ENCODE measurements at places on chromosomes 5 and 9. TPM values are rescaled to one million over a fixed set of nuclear protein-coding genes. Genes with fewer than 3 reads are reported as not detected.

ZNF354C gene
- 6.3 TPM for total RNA-seq

RPL35 gene
- 2,426 TPM for total RNA-seq

IRX2 gene
- total RNA-seq, result not detected

OBP2B gene
- total RNA-seq, result not detected

CDC20B gene
- total RNA-seq, result not detected

PALM2AKAP2 gene
- total RNA-seq, result not detected

CKMT2 gene
- not detected for total RNA-seq

TUT7 gene
- 43.8 TPM for total RNA-seq

GBGT1 gene
- total RNA-seq, result 49.5 TPM

DRD1 gene
- total RNA-seq, result not detected

GHR gene
- not detected for total RNA-seq

- H3K4me1 ChIP-seq, result peaks cover 7% of the 10 kb centered on the region
- peaks cover 3% of the 10 kb centered on the region for H3K27me3 ChIP-seq
- no peak overlapping the region for H3K4me3 ChIP-seq
- DNase-seq, result no peak
Measured at GRCh38 chr5:17186256-17186655, 31.2 kb upstream of the BASP1 start.

- H3K36me3 ChIP-seq, result peaks cover 3% of the 10 kb centered on the region
- no peak for DNase-seq
- H3K27ac ChIP-seq, result no peak overlapping the region
- no peak overlapping the region for H3K4me3 ChIP-seq
- H3K27me3 ChIP-seq, result no peaks in the 10 kb centered on the region
- peaks cover 34% of the 10 kb centered on the region for H3K4me1 ChIP-seq
Measured at GRCh38 chr5:65037831-65038815, 269.4 kb downstream of the CWC27 start.

- H3K27me3 ChIP-seq, result no peaks in the 10 kb centered on the region
- no peak for DNase-seq
- H3K4me3 ChIP-seq, result no peak overlapping the region
Measured at GRCh38 chr9:103997856-103998370, 96.2 kb upstream of the SMC2 start.

- no peaks in the 10 kb centered on the region for H3K36me3 ChIP-seq
- H3K27me3 ChIP-seq, result peaks cover under 1% of the 10 kb centered on the region
- H3K27ac ChIP-seq, result no peak overlapping the region
- DNase-seq, result no peak
- no peak overlapping the region for H3K4me3 ChIP-seq
Measured at GRCh38 chr5:77325921-77326541, 115.6 kb downstream of the PDE8B start.

DNA sequence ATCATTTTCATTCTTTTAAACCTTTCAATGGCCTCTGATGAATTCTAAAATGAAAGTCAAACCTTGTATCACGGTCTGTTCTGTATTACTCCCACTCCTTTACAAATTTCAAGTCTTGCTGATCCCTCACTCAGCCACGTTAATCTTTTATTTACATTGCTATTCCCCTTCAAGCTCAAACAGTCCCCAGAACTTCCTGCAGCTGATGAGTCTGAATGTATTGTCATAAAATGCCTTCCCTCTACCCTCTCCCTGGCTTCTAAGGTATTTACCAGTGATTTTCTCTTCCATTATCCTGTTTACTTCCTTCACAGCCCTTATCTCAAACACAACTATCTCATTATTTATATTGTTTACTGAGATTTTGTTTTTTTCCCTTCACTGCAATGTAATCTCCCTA is 562.3 kb upstream of the C9orf72 start:
- no peak overlapping the region for H3K4me3 ChIP-seq
- H3K4me1 ChIP-seq, result no peaks in the 10 kb centered on the region
- DNase-seq, result no peak
- H3K27me3 ChIP-seq, result no peaks in the 10 kb centered on the region
- H3K36me3 ChIP-seq, result no peaks in the 10 kb centered on the region
- no peak overlapping the region for H3K27ac ChIP-seq

DNA sequence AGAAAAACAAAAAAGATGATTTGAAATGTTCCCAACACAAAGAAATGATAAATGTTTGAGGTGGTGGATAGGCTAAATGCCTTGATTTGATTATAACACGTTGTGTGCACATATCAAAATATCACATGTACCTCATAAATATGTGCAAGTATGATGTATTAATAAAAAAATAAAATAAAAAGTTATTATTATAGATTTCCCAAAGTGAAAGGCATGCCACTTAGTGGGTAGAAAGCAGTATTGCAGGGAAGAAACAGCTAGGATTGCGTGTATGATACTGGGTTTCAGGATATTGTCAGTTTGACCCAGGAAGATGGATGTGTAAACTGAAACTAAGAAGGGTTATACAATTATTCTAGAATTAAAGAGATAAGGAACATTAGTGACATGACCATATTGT is 3.6 kb upstream of the TMEM38B start:
- H3K4me1 ChIP-seq, result peaks cover 15% of the 10 kb centered on the region
- H3K4me3 ChIP-seq, result no peak overlapping the region
- H3K27ac ChIP-seq, result no peak overlapping the region
- peaks cover 21% of the 10 kb centered on the region for H3K27me3 ChIP-seq
- no peak for DNase-seq

GRCh38 chr5:163565931-163566608 is 60.7 kb downstream of the MAT2B start:
- peak overlapping the region; percentile 74 for H3K4me3 ChIP-seq
- H3K27ac ChIP-seq, result no peak overlapping the region
- H3K27me3 ChIP-seq, result peaks cover 38% of the 10 kb centered on the region
- H3K4me1 ChIP-seq, result peaks cover 24% of the 10 kb centered on the region
- peak; percentile 18 for DNase-seq

DNA sequence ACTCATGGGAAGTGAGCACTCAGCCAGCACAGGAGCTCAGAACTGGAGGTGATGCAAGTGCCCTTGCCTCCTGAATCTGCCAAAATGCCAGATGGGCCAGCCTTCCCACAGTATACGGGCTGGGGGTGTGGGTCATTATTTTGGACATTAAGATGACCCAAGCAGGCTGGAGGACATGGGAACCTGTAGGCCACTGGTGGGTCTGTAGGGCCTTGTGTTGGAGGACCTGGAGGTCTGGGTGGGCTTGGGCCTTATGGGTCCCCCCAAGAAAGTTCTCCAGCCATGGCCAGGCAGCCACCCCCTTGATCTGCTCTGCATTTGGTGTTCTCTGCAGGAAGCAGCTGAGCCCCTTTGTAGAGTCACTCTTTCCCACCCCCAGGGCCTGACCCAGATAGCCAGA is 71.0 kb upstream of the ANGPTL2 start:
- no peak overlapping the region for H3K4me3 ChIP-seq
- H3K27me3 ChIP-seq, result no peaks in the 10 kb centered on the region
- peaks cover 12% of the 10 kb centered on the region for H3K36me3 ChIP-seq
- no peak overlapping the region for H3K27ac ChIP-seq
- no peak for DNase-seq
- no peaks in the 10 kb centered on the region for H3K4me1 ChIP-seq

GRCh38 chr9:121199921-121200320 is 1.7 kb downstream of the RAB14 start:
- H3K4me1 ChIP-seq, result peaks cover 70% of the 10 kb centered on the region
- no peak for DNase-seq
- H3K27me3 ChIP-seq, result no peaks in the 10 kb centered on the region

DNA sequence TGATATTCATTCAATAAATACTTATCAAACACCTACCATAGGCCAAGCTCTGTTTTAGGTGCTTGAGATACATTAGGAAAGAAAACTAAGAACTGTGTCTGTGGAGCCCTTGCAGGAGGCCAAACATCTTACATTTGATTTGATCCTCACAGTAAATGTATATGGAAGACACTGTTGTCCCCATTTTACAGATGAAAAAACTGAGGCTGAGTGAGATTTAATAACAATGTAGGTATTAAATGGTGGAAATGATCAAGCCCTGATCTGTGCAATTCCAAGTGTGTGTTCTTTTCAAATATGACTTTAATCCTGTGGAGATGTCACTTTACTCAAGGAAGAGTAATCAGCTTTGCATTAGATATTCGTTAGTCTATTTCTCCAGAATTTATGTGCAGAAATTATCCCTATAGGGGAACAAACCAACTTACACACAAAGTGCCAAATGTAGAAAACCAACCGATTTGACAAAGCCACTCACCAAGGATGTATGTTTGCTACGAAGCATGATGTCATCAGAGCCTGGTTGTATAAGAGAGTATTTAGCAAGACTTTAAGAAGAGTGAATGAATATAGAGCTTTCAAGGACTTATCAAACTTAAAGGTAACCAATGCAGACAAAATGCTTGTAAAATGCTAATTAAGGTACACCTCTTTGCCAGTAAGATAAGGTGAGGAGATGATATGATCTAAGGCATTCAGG is 153.9 kb upstream of the NFIB start:
- no peak for DNase-seq
- no peaks in the 10 kb centered on the region for H3K36me3 ChIP-seq
- H3K4me1 ChIP-seq, result no peaks in the 10 kb centered on the region
- H3K27me3 ChIP-seq, result no peaks in the 10 kb centered on the region

GRCh38 chr9:137147793-137148160 is 8.8 kb downstream of the GRIN1 start:
- no peaks in the 10 kb centered on the region for H3K36me3 ChIP-seq
- no peak overlapping the region for H3K27ac ChIP-seq
- peaks cover 17% of the 10 kb centered on the region for H3K27me3 ChIP-seq
- no peak overlapping the region for H3K4me3 ChIP-seq
- H3K4me1 ChIP-seq, result peaks cover 14% of the 10 kb centered on the region

DNA sequence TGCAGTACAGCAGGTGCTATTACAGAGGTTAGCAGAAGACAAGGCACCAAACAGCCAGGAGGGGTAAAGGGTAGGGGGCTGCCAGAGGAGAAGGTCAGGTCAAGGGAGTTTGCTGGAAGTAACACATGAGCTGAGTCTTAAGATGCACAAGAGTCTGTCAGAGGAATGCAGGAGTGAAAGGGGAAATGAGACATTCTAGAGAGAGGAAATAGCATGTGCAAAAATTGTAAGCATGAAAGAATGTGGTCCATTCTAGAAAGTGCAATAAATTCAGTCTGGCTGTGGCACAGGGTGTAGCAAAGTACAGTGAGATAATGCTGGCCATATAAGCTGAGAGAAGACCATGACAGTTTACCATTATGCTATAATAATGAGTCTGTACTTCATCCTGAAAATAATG is 6.6 kb downstream of the GOLGA1 start:
- no peak for DNase-seq
- H3K4me3 ChIP-seq, result peak overlapping the region; percentile 16
- no peaks in the 10 kb centered on the region for H3K27me3 ChIP-seq
- peak overlapping the region; percentile 79 for H3K27ac ChIP-seq

DNA sequence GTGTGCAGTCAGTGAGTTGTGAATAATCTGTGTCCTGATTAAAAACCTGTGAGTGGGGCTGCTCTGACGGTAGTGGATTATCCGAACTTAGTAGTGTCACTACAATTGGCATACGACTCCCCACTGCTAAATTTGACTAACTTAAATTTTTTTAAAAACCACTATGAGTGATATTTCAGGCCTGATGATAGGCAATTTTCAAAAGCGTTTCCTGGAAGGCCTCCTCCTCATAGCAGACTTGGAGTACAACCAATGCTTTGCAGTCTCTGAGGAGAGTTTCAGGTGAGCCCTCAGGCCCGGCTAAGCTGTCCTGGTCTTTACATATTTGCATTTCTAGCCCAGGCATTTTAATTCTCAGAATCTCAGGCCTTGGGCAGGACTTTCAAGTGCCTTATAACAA is 10.8 kb downstream of the BTNL8 start:
- no peaks in the 10 kb centered on the region for H3K36me3 ChIP-seq
- H3K4me1 ChIP-seq, result no peaks in the 10 kb centered on the region
- H3K27ac ChIP-seq, result no peak overlapping the region
- no peak for DNase-seq
- peaks cover 30% of the 10 kb centered on the region for H3K27me3 ChIP-seq

GRCh38 chr5:3124410-3124809 is 372.9 kb upstream of the IRX2 start:
- no peak overlapping the region for H3K4me3 ChIP-seq
- peaks cover 7% of the 10 kb centered on the region for H3K27me3 ChIP-seq
- H3K4me1 ChIP-seq, result no peaks in the 10 kb centered on the region
- no peaks in the 10 kb centered on the region for H3K36me3 ChIP-seq
- no peak for DNase-seq

DNA sequence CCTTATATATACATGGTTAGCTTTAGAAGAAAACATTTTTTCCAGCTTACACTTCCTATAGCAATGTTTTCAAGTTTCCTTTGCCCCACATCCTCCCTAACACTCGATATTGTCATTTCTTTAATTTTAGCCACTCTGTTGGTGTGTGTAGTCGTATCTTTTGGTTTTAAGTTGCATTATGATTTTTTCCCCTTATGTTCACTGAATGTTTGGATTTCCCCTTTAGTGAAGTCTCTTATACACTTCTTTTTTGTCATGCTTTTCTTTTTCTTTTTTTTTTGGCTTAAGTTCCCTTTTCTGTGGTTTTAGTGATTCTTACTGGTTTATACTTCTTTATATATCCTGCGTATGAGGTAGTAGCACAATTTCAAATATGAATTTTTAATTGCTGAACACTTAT is 58.8 kb downstream of the KDM4C start:
- peaks cover 52% of the 10 kb centered on the region for H3K36me3 ChIP-seq
- peaks cover 36% of the 10 kb centered on the region for H3K4me1 ChIP-seq
- no peaks in the 10 kb centered on the region for H3K27me3 ChIP-seq
- H3K27ac ChIP-seq, result peak overlapping the region; percentile 78
- no peak for DNase-seq

DNA sequence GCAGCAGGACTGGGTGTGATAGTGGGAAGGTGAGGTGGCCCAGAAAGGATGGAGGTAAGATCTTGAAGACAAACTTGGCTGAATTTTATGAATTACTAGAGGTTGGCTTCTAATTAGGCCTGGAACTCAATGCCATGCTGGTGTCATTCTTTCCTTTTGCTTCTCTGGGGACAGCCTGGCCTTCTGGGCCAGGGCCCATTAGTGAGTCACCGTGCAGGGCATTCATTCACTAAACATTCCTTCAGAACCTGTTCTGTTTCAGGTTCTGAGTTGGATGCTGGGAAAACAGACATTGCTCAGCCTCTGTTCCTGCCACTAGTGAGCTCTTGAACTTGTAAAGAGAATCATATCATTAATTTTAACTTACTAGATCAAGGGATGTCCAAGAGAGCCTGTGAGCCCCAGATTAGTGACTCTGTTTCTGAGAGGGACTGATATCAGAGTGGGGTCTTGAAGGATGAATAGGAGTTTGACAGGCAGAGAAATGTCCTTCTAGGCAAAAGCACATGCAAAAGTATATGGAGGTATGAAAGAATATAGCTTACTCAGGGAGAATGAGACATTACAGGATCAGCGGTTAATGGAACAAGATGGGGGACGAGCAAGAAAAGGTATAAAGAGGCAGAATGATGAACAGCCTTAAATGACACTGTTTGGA is 66.5 kb downstream of the LHX2 start:
- DNase-seq, result no peak
- no peak overlapping the region for H3K4me3 ChIP-seq
- no peaks in the 10 kb centered on the region for H3K4me1 ChIP-seq
- H3K36me3 ChIP-seq, result no peaks in the 10 kb centered on the region
- H3K27ac ChIP-seq, result no peak overlapping the region

GRCh38 chr9:137605121-137606004 is at the start of gene ARRDC1:
TSS of gene ARRDC1 (plus strand) at chr9:137605686. CDS start at chr9:137605718, 32 bp downstream.
- peaks cover 17% of the 10 kb centered on the region for H3K4me1 ChIP-seq
- H3K27me3 ChIP-seq, result no peaks in the 10 kb centered on the region
- DNase-seq, result peak; percentile 82
- H3K4me3 ChIP-seq, result peak within 1 kb of the TSS; percentile 75

GRCh38 chr5:84227236-84227635 is 157.4 kb downstream of the EDIL3 start:
- no peaks in the 10 kb centered on the region for H3K36me3 ChIP-seq
- no peak overlapping the region for H3K4me3 ChIP-seq
- H3K27ac ChIP-seq, result no peak overlapping the region

GRCh38 chr5:75412111-75412990 is 75.3 kb downstream of the HMGCR start:
- peaks cover 60% of the 10 kb centered on the region for H3K36me3 ChIP-seq
- H3K27ac ChIP-seq, result no peak overlapping the region
- DNase-seq, result no peak
- H3K27me3 ChIP-seq, result no peaks in the 10 kb centered on the region
- no peaks in the 10 kb centered on the region for H3K4me1 ChIP-seq
